Coronary artery (tissue), 2 donors: ENCODE measurements at places on chromosomes 12 and 14.

- no peak for DNase-seq
These were observed 4.5 kb downstream of the NOP2 start for GRCh38 chr12:6563448-6564050.

DNA sequence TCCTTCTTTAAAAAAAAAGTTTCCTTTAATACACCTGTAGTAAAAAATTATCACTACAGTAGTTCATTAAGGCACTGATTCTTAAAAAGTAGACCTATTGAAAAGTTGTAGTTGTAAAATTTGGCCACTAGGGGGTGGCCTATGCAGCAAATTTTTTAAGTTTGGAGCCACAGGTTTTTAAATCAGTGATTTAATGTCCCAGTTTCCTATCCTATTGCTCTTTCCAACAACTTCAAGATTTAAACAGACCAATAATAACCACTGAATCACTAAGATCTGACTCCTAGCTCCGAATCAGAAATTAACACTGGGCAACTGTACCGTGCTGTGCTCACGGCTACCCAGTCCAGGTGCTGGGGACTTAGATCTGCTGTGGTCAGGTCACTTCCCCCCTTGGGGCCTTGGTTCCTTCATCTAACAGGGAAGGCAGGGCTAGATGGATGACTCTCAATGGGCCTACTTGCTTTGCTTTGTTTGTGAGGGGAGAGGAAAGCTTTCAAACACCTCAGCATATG, 279.3 kb downstream of the MED13L start:
- DNase-seq, result no peak

DNA sequence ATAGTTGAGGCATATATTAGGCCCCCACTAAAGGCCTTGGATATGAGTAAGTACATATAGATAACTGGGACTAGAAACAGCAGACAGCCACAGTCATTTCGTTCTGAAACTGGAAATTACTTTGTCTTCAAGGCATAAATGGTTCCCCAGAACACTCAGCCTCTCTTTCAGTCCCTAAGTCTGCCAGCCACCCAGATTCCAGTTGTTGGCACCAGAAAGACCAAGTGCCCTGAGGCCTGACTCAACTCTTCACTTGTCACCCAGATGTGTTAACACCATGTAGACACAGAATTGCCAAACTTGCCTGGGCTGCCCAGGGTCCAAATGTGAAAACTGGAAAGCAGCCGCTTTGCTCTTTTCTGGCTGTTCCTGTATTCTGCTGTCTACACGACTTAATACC, 3.0 kb upstream of the LGALS3 start:
- no peak for DNase-seq

DNA sequence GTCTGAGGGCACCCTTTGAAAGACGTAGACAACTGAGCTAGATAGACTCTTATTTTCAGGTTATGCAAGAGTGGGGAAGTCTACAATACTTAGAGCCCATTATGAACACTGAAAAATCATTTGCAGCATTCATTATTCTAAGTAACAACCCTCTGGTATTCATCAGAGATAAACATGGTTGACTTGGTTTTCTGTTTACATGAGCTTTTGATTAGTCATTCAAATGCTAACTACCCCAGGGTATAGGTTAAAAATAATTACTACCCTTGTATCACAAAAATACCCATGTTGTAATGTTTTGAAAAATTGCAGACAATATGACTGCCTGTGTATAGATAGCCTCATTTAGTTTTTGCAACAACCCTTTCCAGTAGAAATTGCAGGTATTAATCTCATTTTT, 78.5 kb downstream of the PPFIBP1 start:
- DNase-seq, result no peak

DNA sequence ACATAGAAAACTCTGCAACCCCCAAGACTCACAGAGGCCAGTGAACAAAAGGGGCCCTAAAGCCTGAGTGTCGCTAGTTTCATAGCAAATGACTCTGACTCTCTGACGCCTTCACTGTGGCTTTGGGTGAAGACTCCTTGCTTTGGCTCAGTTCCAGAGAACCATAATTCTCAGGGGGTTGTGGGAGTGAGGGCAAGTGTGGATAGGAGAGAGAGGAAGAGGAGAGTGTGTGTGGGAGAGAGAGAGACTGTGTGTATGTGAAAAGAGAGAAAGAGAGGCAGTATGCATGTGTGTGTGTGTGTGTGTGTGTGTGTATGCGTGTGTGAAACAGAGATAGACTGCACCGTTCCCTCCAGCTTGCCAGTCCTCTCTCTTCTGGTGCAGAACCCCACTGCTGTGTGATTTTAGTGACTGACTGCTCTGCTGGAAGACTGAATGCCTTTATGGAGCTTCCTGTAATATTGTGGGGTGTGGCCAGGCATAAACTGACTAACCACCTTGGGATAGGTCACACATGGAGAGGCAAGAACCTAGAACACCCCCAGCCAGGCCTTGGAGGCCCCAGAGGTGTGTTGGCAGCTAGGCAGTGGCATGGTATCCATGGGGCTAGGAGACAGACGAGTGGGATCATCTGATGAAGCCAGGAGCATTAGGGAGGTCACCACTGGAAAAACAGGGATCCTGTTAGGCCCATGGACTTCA, 45.9 kb upstream of the STXBP6 start:
- DNase-seq, result no peak

GRCh38 chr12:15684896-15685658, 104.1 kb downstream of the EPS8 start:
- no peak for DNase-seq

GRCh38 chr12:71857657-71858056, 18.1 kb downstream of the TBC1D15 start:
- DNase-seq, result no peak

DNA sequence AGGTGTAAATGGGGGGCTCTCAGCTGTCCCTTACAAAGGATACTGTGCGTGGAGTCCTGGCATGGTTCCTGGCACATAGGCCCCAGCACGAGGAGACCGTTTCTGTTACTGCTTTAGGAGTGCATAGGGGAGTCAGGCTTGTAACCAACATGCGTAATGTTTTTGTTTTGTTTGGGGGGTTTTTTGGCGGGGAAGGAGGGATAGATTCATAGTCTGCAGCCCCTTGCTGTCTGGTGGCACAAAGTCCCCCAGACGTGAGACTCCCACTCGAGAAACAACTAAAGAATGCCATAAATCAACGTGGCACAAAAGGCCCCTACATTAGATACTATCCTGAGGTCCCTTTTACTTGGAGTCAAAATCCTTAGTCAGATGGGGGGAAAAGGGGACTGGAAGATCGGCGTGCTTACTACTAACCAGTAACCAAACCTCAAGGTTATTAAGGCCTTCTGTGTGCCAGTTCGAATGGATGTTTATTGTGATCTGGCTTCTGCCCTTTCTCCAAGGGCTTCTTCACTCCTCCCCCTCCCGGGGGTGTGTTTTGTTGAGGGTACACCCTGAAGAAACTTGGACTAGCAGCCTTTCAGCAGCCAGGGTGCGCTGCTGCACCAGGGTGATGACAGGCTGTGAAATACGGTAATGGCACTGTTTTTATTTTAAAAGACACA, 874 bp downstream of the ISCU start:
- DNase-seq, result peak; percentile 83

GRCh38 chr12:90112666-90113065, 404.0 kb upstream of the ATP2B1 start:
- DNase-seq, result no peak

DNA sequence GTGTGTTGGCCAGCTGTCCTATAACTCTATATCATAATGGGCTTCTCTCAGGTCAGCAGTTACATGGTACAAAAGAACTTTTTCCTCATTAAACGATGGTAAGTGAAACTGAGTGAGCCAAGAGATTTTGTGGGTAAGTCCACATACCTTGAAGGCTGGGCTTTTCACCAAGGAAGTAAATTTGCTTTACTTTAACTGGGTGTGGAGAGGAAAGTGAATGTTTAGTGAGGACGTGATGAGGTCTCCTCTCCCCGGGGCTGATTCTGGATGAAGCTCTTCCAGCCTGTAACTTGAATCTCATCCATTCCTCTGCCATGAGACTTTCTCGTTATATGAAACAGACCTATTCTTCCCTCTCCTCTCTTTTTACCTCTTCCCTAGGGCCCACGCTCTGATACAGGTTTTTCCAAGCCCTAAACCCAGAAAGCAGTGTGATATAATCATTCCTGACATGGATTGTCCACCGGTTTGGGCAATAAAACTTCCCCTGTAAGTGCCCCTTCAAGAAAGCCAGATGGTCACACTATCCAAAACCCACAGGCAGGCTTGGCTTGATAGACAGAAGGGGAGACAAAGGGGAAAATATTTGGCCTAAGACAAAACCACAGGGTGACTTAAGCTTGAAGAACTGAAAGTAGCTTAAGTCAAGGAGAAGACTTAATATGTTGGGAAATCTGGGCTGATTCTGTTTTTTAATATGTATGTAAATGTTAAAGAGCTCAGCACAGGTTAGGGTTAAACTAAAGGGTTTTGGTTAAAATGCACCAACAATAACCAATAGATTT, 50.3 kb downstream of the CIT start:
- no peak for DNase-seq

DNA sequence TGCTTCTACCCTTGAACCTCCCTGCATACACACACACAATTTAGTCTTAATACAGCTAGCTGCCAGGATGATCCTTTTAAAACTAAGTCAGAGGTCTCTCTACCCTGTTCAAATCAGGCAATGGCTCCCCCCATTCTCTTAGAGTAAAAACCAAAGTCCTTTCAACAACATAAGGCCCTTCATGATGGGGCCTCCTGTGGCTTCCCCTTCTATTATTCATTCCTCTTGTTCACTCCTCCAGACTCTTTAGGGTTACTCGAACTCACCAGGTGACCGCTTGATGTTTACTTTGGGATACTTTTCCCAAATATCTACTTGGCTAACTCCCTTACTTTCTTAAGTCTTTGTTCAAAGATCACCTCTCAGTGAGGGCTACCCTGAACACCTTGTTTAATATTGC, 30.4 kb downstream of the DENND5B start:
- DNase-seq, result no peak
